ENCODE measurements at places on chromosomes 7 and 10.
A peak's percentile ranks its signal among the peaks of the same experiment; 100 is the strongest.

GRCh38 chr7:150977382-150978125 is 567 bp downstream of the KCNH2 start:
- DNase-seq, result no peak

DNA sequence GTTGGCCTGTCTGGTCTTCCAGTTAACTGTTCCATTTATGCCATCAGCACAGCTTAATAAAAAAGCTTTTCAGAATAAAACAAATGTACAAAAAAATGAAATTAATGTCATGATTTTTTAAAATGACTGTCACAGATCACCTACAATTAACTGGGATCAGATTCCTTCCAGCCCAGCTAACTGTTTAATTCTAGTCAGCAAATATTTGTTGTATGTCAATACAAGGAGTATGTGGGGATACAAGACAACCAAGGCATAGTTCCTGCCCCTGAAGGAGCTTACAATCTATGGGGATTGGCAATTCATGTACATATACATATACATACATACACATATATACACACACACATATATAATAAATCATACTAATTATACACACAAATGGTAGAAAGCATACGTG is 16.5 kb downstream of the SGCE start:
- no peak for DNase-seq

DNA sequence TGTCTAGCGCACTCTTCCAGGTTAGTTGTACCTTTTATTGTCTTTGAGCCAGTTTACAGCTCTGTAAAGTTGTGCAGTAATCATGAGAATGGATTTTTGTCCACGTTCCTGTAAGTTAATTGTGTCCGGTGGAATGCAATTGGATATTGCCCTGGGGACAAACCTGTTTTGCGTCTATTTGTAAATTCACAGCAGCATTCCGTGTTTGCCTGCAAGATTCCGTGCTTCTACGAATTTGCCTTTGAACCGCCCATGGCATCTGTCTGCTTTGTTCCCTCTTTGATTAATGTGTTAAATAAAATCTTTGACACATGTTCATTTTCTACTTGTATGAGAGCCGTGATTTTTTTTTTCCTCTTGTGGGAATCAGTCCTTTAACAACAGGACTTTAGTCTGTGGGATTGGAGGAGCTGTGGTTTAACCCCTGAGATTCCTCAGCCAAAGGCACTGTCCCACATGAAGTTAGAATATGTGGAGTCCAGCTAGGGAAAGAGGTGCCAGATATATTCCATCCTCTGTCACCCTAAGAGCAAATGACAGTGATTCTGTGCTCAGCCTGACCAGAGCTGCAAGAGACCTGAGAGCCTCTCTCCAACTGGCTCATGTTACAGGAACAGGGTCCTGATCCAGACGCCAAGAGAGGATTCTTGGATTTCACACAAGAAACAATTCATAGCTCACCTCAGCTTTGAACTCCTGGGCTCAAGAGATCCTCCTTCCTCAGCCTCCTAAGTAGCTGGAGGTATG is 126.3 kb downstream of the COL26A1 start:
- DNase-seq, result no peak

DNA sequence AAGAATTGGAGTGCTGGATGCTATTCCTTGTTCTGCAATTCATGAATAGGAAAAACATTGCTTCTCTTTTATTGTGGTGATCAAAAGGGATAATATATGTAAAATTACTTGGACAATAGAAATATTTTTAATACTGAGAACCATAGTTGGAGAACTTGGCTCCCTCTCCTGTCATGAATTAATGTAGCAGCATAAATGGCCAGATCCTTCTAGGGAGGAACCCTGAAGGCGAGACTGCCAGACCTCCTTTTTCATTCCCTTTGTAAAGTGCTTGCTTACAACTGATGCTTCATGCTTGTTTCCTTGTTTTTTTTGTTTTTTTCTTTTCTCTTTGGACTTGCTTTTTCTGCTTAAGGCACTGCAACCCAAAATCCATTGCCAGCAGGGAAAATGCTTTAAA is 233.6 kb downstream of the SH2D4B start:
- no peak for DNase-seq

- no peak for DNase-seq
Observed at GRCh38 chr7:155980841-155981240, 168.6 kb upstream of the SHH start.

DNA sequence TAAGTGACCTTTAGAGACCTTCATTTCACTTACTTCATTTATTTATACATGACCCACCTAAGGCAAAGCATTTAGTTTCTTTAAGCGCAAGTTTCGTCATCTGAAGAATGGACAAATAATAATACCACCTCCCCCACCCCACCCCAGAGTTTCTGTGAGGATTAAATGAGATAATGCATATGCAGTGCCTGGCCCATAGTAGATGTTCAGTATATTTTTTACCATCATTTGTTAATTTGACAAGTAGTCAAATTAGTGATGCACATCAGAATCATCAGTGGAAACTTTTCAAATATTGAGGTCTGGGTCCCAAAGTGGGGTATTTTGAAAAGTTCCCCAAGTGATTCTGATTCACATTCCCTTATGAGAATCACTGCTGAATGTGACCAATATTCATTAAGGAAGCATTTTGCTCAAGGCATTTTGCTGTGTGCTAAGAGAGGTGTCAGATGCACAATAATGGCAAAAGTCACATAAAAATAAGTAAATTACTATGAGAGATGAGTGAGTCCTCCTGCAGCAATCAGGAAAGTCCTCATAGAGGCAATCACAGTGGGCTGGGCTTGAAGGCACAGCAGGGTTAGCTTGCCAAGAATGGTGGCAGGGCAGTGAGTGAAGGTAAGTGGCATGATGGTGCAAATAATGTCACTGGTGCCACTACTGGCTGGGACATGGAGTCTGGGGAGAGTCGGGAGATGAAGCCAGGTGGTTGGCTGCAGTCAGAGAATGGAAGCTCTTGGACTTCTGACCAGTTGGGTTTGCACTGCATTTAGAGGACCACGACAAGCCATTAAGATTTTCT is 244.1 kb downstream of the PTEN start:
- DNase-seq, result no peak

- peak; percentile 33 for DNase-seq
Observed at GRCh38 chr10:13891128-13892000, 304.6 kb downstream of the PRPF18 start.

DNA sequence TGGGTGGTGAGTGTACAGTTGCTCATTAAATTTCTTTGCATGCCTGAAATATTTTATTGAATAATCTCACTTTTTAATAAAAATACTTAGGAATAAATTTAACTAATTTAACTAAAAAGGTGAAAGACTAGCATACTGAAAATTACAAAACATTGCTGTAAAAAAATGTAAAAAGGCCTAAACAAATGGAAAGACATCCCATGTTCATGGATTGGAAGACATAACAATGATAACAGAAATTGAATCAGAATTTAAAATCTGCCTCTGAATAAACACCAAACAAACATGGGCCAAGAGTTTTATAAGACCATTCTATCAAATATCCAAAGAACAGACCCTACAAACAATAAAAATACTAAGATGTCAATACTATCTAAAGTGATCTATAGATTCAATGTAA is 66.9 kb downstream of the LRRC17 start:
- no peak for DNase-seq

DNA sequence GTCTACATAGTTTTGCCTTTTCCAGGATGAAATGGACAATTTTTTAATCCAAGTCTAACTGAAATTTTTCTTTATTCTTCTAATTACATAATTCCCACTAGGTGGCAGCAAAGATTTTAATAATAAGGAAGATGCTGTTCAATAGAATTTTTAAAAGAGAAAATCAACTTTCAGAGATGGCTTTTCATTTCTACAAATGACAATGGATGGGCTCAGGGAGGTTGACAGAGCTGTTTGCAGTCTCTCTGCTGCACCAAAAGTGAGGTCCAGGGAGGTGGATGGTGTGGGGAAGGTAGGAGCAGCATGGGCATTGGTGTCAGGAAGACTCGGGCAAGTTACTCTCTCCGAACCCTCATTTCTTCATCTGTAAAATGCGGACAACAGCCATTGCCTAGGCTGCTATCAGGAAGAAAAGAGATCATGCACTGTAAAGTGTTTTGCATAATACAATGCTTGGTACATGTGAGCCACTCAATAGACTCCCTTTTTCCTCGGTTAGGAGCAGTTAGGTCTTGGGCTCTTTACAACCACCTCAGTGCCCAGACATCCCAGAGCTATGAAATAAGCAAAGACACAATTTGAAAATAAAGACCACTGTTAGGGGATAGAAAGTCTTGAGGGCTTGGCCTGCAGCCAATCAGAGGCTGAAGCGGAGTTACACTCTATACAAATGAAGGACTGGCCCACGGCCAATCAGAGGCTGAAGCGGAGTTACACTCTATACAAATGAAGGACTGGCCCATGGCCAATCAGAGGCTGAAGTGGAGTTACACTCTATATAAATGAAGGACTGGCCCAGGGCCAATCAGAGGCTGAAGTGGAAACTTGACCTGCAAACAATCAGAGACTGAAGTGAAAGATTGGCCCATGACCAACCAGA is 107.1 kb downstream of the ABLIM1 start:
- peak; percentile 38 for DNase-seq

DNA sequence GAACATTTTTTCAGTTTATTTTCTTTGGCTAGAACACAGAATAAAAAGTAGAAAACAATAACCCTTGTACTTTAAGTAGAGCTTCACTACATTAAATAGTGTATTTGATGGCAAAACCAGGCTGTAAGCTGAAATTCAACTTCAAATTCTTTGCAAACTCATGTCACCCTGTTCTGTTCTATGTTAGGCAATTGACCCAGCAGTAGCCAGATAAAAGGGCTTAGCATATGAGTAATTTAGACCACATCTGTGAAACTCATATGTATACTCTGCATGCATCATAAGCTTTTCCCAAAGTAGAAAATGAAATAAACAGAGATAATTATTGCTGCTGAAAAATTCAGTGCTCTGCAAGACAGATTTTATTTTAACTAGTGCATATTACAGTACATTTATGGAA is 150.2 kb downstream of the GNAI1 start:
- peak; percentile 67 for DNase-seq

GRCh38 chr10:75057680-75058079 is 53.8 kb upstream of the SAMD8 start:
- DNase-seq, result no peak

DNA sequence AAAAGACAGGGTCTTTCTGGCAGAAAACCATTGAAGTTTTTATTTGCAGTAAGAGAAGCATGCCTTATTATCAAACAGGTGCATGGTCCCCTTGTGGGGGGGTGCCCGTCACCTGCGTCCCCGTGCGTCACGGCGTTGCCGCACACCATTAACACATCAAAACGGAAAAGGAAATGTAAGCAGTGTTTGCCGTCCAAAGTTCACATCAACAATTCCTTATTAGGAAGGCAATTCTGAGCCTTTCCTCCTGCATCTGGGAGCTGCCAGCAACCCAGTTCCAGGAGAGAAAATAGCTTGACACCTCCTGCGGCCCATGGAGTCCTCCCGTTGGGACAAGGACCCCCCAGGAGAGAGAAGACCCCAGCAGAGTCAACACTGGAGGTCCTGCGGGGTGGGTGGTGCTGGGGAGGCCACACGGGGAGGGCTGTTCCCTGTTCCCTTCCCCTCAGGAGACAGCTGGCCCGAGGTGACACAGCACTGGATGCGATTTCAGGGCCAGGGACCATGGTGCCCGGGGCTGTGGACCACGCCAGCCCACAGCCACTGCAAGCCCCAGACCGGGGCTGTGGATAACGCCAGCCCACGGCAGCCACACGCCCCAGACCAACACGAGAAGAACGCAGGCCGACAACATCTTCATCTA is 39.5 kb downstream of the DIP2C start:
- DNase-seq, result no peak

DNA sequence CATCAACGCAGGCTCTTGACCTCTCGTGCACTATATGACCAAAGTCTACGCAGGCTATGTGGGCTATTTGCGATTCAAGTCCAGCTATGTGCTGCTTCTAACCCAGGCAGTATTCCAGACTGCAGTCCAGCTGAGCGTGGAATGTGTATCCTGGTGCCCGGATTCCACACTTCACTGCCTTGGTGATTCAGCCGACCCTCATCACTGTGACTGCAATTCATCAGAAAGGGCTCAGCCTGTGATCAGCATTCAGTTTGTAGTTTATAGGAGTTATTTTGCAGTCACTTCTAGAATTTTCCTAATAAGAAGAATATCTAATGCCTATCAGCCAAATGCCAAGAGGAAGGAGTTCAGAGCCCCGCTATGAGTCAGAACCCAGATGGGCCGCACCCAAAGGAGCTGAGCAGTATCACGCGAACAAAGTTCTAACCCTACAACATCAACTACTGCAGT is 119.8 kb upstream of the LANCL2 start:
- peak; percentile 91 for DNase-seq

DNA sequence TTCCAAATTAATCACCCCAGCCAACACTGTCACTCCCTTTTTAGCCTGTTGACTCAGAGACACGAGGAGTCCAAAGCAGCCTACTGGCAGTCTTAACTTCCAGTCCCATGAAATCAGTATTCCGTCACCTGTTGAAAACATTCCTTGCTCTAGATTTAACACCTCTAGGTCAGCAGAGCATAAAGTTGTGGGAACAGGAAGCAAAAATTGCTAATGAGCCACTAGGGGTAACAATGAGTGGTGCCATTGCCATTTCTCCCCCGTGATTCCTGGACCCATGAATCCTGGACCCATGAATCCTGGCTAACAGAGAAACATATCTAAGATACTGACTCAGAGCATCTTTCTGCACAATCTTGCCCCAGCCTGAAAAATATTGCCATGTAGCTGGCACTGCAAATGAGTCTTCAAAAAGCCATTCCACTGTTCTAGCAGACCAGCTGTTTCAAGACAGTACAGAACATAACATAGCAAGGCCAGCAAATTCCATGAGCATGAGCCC is 252.7 kb upstream of the PTER start:
- DNase-seq, result peak; percentile 1

DNA sequence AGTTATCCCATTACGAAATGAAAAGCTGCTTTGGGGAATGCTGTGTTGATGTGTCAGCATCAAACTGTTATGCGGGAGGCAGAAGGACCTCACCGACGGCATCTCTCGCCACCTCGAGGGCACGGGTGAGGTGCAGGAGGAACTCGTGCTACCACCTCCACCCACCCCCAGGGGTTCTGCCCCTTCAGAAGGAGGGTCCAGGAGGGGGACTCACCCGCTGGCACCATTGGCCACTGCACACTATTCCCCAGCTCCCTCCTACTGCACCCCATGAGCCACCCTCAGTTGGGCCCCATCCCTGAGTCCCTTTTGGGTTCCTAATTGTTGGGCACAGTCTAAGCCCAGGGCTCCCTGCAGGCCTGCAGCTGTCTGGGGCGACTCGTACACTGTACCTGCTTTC is 236.6 kb downstream of the PTPRN2 start:
- DNase-seq, result no peak

GRCh38 chr10:76697923-76698322 is 939.7 kb downstream of the KCNMA1 start:
- no peak for DNase-seq

GRCh38 chr7:44057849-44058758 is 7.3 kb downstream of the PGAM2 start:
- no peak for DNase-seq

GRCh38 chr7:21099432-21099831 is 312.7 kb upstream of the SP8 start:
- no peak for DNase-seq

DNA sequence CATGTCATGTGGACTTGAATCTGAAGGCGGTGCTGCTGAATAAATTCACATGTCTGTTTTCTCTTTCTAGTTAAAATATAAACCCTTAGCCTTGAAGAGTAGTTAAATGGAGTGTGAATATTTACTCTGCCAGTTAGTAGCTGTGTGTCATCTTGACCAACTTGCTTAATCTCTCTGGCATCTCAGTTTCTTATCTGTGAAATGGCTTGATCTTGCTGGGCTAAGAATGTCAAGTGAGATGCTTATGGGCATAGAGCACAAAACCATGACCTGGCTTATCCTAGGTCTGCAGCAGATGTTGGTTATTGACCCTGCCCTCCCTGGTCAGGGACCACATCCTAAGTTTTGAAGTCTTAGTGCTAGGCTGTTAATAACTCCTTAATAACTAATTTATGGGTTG is 16.6 kb downstream of the ARID5B start:
- no peak for DNase-seq

All from fibroblast of skin of scalp (primary cell).